Pancreas (tissue), 10 donors: ENCODE measurements at places on chromosomes 1 and 21.

DNA sequence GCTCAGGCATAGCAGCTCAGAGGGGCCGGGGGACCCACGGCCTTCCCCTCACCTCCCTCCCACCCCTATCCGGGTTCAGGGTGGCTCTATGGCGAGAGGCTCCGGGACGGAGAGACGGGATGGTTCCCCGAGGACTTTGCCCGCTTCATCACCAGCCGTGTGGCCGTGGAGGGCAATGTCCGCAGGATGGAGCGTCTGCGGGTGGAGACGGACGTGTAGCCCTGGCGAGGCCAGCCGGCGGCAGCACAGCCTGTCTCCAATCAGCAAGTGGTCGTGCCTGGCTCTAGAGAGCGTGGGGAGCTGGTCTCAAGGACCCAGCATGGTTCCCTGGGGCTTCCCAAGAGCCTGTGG, 25.9 kb downstream of the ARHGEF16 start:
- DNase-seq: no peak

- no peak for DNase-seq
Measured at GRCh38 chr1:107662971-107663370, 302.0 kb downstream of the VAV3 start.

DNA sequence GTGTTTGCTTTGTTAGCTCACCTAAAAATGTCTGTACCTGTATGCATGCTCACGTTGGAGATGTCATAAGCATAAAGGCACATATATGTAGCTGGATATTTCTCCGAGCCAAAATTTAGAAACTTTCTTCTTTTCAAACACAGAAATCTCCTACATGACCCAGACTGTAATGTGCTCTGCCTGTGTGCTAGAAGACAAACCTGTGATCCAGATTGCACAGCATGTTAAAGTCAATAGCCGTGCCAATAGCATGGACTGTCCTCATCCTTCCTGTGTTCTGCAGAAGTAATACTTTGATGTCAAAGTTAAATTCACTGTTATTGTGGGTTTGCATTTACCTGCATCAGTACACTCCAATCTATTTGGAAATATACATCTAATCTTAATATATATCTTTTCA, 346.2 kb upstream of the ZRANB2 start:
- no peak for DNase-seq

- no peak for DNase-seq
Measured at GRCh38 chr1:244030481-244031040, 20.5 kb upstream of the ZBTB18 start.
